ENCODE measurements at places on chromosomes 13 and 19.
A peak's percentile ranks its signal among the peaks of the same experiment; 100 is the strongest.

GRCh38 chr13:106567474-106568298 is at the start of gene ARGLU1:
Gene ARGLU1 (minus strand): TSS chr13:106568137. CDS start chr13:106567919, 218 bp downstream.
- H3K36me3 ChIP-seq, result no peaks in the 10 kb centered on the region
- peak within 1 kb of the TSS; percentile 94 for H3K4me3 ChIP-seq
- peak; percentile 94 for DNase-seq

DNA sequence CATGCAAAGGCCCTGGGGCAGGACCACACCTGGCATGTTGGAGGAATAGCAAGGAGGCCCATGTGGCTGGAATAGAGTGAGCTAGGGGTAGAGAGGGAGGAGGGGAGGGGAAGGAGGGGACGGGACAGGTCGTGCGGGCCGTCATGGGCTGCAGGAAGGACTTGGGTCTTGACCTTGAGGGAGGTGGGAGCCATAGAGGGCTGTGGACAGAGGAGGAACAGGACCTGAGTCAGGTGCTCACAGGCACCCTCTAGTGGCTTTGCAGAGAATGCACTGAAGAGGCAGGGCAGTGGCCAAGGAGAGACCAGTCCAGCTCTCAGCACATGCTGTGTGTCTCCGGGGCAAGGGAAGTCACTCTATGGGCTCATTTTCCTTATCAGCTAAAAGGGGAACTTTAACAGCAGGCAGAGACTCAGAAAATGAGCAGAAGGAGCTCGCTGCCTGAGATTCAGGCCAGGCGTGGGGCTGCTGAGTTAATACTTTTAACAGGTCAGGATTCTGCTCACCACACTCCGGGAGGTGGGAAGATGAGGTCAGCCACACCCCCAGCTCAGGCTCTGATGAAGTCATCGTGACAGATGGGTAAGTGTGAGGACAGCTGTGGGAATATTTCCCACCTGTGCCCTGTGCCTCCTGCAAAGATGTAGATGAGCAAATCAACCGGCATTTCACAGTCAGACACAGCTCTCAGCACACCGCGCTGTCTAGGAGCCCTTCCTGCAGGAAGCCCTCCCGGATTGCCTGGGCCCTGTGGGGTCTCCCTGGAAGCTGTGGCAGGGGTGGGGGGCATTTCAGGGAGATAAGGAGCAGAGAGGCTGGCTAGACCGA is 6.0 kb upstream of the TNFAIP8L1 start:
- no peak overlapping the region for H3K27ac ChIP-seq
- no peaks in the 10 kb centered on the region for H3K27me3 ChIP-seq

DNA sequence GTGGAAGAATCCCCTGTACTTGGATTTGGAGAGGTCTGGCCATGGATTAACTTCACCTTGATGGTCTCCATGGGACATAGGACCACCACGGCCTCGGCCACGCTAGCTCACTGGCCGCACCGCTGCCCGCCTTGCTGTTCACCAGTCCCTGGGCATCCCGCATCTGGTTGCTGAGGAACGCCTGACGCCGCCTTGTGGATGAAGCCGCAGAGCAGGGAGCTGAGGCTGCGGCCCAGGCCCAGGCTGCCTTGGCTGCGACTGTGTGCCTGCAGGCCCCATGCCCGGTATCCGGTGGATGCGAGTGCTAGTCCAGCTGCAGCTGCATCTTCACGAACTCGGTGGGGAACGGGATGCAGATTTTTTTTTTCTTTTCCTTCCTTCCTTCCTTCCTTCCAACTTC is 1407.1 kb downstream of the UQCRFS1 start:
- no peaks in the 10 kb centered on the region for H3K36me3 ChIP-seq
- no peaks in the 10 kb centered on the region for H3K27me3 ChIP-seq
- no peak for DNase-seq

DNA sequence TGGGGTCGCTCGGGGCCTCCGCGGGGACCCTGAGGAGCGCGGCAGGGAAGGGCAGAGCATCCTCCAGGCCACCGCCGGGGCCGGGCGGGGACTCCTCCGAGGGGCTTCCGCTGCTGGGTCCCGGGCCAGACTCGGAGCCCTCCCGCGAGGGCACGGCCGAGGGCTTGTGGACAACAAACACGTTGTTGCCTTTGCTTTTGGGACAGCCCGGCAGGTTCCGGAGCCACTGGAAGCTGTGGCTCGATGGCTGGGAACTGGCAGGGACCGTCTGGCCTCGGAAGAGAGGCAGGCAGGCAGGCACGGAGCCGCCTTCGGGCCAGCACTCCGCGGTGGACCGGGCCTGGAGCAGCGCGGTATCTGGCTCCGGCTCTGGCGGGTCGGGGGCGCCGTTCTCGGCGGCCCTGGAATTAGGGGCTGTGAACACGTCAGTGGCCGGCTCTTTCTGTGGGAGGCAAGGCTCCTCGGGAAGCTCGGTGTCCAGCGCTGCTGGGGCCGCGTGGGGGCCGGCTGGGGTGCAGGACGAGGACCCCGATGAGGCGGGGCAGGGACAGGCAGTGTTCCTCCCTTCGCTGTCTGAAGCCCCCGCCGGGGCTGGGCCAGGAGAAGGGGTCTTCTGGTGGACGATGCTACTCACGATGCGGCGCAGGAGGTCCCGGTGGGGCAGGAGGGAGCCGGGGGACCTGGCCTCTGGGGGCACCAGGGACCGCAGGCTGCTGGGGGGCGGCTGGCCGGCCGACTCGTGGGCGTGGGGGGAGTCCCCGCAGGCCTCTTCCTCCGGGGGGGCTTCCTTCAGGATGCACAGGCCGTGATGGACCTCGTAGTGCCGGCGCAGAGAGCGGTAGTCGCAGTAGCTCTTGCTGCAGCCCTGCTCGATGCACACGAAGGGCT is 27.6 kb downstream of the ZNF541 start:
- H3K27ac ChIP-seq, result no peak overlapping the region
- H3K4me3 ChIP-seq, result no peak overlapping the region
- H3K36me3 ChIP-seq, result no peaks in the 10 kb centered on the region
- no peaks in the 10 kb centered on the region for H3K27me3 ChIP-seq
- DNase-seq, result no peak

DNA sequence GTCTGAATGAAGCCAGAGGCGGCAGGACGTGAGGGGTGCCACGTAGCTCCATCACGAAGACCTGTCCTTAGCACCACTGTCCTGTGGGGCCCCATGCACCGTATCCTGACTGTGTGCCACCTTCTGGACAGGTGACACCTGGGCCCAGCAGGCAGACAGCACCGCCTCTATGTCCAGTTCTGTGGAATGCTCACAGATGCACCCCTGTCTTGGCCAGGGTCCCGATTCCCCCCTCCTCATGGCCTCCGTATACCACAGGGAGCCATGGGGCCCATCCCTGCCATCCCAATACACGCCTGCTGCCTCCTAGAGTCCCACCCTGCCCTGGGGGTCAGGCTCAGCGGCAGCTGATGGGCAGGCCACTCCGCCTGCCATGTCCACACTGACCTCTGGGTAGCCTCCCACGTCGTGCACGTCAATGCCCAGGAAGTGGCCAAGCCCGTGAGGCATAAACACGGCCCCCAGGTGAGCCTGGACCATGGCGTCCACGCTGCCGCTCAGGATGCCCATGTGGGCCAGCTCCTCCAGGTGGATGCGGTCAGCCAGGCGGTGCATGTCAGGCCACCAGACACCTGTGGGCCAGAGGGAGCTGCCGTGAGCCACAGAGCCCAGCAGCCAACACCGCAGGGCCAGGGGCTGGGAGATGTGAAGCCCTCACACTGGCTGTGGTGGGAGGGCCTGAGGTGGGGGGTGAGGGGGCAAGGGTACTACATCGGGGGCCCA is 17.6 kb downstream of the CEBPG start:
- H3K27me3 ChIP-seq, result no peaks in the 10 kb centered on the region
- no peak for DNase-seq
- no peak overlapping the region for H3K4me3 ChIP-seq
- no peaks in the 10 kb centered on the region for H3K36me3 ChIP-seq
- H3K4me1 ChIP-seq, result peaks cover 58% of the 10 kb centered on the region
- H3K27ac ChIP-seq, result no peak overlapping the region

GRCh38 chr13:73984949-73985691 is 149.1 kb downstream of the KLF12 start:
- no peak overlapping the region for H3K27ac ChIP-seq
- no peak for DNase-seq
- no peaks in the 10 kb centered on the region for H3K36me3 ChIP-seq
- no peaks in the 10 kb centered on the region for H3K27me3 ChIP-seq

- no peaks in the 10 kb centered on the region for H3K27me3 ChIP-seq
- peaks cover 12% of the 10 kb centered on the region for H3K4me1 ChIP-seq
- H3K27ac ChIP-seq, result no peak overlapping the region
- no peak overlapping the region for H3K4me3 ChIP-seq
- DNase-seq, result no peak
These were observed 490.6 kb downstream of the COG6 start for GRCh38 chr13:40146063-40146462.

- H3K27me3 ChIP-seq, result peaks cover 62% of the 10 kb centered on the region
- H3K4me3 ChIP-seq, result no peak overlapping the region
- DNase-seq, result no peak
- no peak overlapping the region for H3K27ac ChIP-seq
These were observed 2.4 kb downstream of the PDX1 start for GRCh38 chr13:27921961-27922882.

DNA sequence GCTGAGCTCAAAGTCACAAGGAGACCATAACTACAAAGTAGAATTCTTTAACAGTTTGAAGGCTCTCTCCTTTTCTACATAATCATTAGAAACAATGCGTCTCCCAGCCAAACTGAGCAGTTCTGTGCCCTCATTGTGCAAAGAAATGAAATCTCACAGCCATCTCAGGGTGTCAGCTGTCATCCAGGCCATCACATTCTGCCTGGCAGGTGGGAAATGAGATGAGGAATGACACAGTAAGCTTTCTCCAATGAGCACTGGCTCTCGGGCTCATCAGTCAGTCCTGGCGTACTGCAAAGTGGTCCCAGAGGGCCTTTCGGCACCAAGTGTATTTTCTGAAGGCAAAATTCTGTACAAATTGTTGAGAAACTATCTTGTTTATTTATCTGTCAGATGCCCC is 306.5 kb downstream of the KCTD12 start:
- H3K36me3 ChIP-seq, result no peaks in the 10 kb centered on the region
- H3K27me3 ChIP-seq, result no peaks in the 10 kb centered on the region
- no peak for DNase-seq
- H3K27ac ChIP-seq, result no peak overlapping the region

DNA sequence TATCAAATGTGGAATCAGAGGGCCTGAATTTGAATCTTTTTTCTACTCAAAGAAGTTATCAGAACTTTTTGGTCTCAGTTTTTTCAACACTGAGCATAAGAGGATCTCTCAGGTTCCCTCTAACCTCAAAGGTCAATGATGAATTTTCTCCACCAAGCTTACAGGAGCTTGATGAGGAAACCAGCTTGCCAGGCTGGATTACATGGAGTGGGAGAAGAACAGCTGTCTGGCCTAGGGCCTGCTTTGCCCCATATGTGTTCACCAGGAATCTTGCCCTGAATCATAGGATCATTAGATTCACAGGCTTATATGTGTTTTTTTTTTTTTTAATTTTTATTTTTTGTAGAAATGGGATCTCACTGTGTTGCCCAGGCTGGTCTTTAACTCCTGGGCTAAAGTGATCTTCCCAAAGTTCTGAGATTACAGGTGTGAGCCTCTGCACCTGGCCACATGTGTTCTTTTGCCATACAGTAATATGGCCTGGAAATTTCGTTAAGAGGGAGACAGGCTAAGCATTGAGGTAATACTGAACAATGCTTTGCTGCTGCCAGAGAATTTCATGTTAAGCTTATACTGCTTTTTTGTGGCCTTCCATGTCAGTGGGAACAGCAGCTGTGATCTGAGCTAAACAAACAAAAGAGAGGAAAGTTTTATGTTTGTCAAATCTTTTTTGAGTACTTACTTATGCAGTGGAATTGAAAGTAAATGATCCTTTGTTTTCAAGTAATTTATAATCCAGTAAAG is 110.6 kb downstream of the DNAJC3 start:
- peaks cover 32% of the 10 kb centered on the region for H3K36me3 ChIP-seq
- no peak overlapping the region for H3K4me3 ChIP-seq
- DNase-seq, result no peak
- H3K27me3 ChIP-seq, result no peaks in the 10 kb centered on the region
- no peak overlapping the region for H3K27ac ChIP-seq

DNA sequence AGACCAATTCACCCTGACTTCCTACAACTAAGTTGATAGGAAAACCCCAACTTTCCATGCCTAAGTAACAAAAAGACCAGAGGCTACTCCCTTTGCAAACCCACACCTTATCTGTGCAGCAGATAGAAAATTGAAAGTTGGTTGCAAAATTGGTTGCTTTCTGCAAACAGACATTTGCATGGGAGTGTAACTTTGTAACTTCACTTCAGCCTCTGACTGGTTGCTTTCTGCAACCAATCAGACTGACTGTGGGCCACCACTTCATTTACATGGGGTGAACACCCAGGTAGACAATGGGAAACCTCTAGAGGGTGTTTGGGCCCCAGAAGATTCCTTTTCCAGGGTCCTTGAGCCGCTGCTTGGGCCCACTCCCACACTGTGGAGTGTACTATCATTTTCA is 9.8 kb downstream of the TEX30 start:
- no peaks in the 10 kb centered on the region for H3K4me1 ChIP-seq
- H3K27ac ChIP-seq, result no peak overlapping the region
- peaks cover 4% of the 10 kb centered on the region for H3K36me3 ChIP-seq
- no peak for DNase-seq
- no peaks in the 10 kb centered on the region for H3K27me3 ChIP-seq
